Ureter (tissue), 1 donor: ENCODE measurements at places on chromosomes 13 and 19. TPM values are rescaled to one million over a fixed set of nuclear protein-coding genes. Genes with fewer than 3 reads are reported as not detected.

ZNF524 gene
- 13.0 TPM for total RNA-seq

KCNJ14 gene
- 1.5 TPM for total RNA-seq

IFNL3 gene
- total RNA-seq: not detected

OR7C1 gene
- total RNA-seq: not detected

CIRBP gene
- 524 TPM for total RNA-seq

ZNF708 gene
- 27.0 TPM for total RNA-seq

ZNF548 gene
- 23.8 TPM for total RNA-seq

SOX21 gene
- not detected for total RNA-seq

PCDH17 gene
- 8.1 TPM for total RNA-seq

ZMYM2 gene
- total RNA-seq: 158 TPM

SPACA4 gene
- not detected for total RNA-seq

LACC1 gene
- 10.4 TPM for total RNA-seq

SLAIN1 gene
- total RNA-seq: 9.5 TPM
